WTC11 (cell line): ENCODE measurements at places on chromosomes 7 and 10. TPM values are rescaled to one million over a fixed set of nuclear protein-coding genes. Genes with fewer than 3 reads are reported as not detected.

The ZNF117 gene
- 7.0 to 9.2 TPM (median 8.6 TPM) in 3 replicates for total RNA-seq

The WNT8B gene
- total RNA-seq = 0.68 to 1.1 TPM (median 0.85 TPM) in 3 replicates

DNA sequence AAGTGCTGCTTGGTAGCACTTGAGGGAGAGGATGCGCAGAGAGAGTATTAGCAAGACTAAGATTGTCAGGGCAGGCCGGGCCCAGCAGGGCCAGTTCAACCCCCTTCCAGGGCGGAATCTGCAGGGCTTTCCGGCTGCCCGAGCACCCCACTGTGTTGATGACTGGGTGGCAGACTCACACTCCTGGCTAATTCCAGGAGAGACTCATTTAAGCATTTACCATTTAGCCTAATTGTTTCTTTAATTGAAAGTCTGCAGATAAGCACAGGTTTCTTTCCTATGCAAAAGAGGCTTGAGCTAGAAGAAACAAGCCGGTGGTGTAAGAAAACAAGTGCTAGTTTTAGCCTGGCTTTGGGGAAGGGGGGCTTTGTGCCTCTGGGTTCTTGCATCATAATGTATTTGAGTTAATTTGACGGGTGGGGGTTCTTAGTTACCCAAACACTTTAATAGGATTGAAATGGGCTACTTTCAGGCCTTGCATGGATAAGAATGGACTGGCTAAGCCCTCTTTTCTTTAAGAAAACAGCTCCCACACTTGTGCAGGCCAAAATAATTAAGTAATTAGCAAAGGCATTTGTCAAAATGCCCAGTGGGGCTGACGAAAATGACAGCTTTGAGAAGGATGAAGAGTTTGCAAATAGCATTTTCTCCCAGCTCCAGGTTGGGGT is 201.3 kb downstream of the MYOF start:
- peak overlapping the region; percentile 100 for H3K27ac ChIP-seq
- peak overlapping the region; percentile 42 for H3K4me3 ChIP-seq
- H3K4me1 ChIP-seq = peaks cover 59% of the 10 kb centered on the region
- H3K27me3 ChIP-seq = peaks cover 52% of the 10 kb centered on the region
- H3K36me3 ChIP-seq = peaks cover 25% of the 10 kb centered on the region

GRCh38 chr7:1227814-1228544 is 4.7 kb upstream of the UNCX start:
- peak; percentile 83 for DNase-seq
- no peak overlapping the region for H3K27ac ChIP-seq
- H3K36me3 ChIP-seq = no peaks in the 10 kb centered on the region
- H3K27me3 ChIP-seq = peaks cover 92% of the 10 kb centered on the region
- peak overlapping the region; percentile 45 for H3K4me3 ChIP-seq

DNA sequence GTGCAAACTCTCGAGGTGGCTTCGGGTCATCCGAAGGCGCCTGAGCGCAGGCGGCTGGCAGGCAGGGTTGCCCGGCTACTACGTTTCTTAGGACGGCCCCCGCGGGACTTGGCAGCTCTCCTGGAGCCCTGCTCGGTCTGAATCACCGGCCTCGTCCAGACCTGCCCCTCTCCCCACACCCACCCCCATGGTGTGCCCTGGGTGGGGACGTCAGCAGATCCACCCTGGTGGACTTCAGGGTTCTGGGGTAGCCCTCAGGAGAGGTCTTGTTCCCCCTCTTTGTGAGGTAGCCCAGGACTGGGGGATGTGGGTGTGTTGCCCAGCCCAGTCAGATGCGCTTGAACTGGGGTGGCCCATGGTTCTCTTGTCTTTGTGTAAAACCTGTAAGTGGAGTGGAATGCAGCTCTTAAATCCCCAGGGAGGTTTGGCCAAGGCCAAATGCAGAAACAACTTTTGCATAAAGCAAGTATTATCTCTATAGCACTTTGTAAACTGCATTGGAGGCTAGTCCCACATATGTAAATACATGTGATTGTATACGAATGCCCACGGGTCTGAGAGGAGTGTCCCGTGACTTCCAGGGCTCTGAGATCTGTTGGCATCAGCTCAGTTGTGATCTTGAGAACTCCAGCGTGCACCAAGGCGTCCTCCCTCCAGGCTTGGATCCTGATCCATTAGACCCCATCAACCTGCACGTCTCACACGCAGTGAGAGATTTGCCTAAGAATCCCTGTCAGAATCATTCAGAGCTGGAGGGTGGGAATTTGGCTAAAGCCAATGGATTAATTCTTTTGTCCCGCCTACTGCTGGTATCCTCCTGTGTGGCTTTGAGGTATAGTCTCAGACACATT is 1.8 kb downstream of the PFKFB3 start:
- H3K27ac ChIP-seq = no peak overlapping the region
- H3K36me3 ChIP-seq = peaks cover 11% of the 10 kb centered on the region
- H3K4me1 ChIP-seq = peaks cover 31% of the 10 kb centered on the region

GRCh38 chr10:125980521-125981035 is 84.2 kb downstream of the FANK1 start:
- no peak for DNase-seq
- no peaks in the 10 kb centered on the region for H3K27me3 ChIP-seq
- no peak overlapping the region for H3K27ac ChIP-seq

- H3K36me3 ChIP-seq = no peaks in the 10 kb centered on the region
- H3K27me3 ChIP-seq = no peaks in the 10 kb centered on the region
- H3K27ac ChIP-seq = no peak overlapping the region
- H3K4me1 ChIP-seq = peaks cover 4% of the 10 kb centered on the region; the same call in 1 of the 2 replicates
- DNase-seq = no peak
- no peak overlapping the region for H3K4me3 ChIP-seq
Measured at GRCh38 chr7:124649397-124650014, 116.1 kb downstream of the GPR37 start.

GRCh38 chr10:1228467-1228975 is 172.3 kb downstream of the WDR37 start:
- peaks cover 14% of the 10 kb centered on the region for H3K27me3 ChIP-seq
- no peak overlapping the region for H3K27ac ChIP-seq
- peaks cover 36% of the 10 kb centered on the region for H3K36me3 ChIP-seq
- H3K4me3 ChIP-seq = no peak overlapping the region
- H3K4me1 ChIP-seq = peaks cover 28% of the 10 kb centered on the region
- DNase-seq = no peak

- 0 out of 2 replicates have a peak, but pooled peaks cover 5% of the 10 kb centered on the region for H3K36me3 ChIP-seq
- no peaks in the 10 kb centered on the region for H3K27me3 ChIP-seq
- H3K27ac ChIP-seq = no peak overlapping the region
- H3K4me1 ChIP-seq = no peaks in the 10 kb centered on the region
- H3K4me3 ChIP-seq = no peak overlapping the region
Measured at GRCh38 chr10:98748298-98748697, 301.6 kb upstream of the HPS1 start.
